HS-27A (cell line): ENCODE measurements at places on chromosomes 12 and 14.

DNA sequence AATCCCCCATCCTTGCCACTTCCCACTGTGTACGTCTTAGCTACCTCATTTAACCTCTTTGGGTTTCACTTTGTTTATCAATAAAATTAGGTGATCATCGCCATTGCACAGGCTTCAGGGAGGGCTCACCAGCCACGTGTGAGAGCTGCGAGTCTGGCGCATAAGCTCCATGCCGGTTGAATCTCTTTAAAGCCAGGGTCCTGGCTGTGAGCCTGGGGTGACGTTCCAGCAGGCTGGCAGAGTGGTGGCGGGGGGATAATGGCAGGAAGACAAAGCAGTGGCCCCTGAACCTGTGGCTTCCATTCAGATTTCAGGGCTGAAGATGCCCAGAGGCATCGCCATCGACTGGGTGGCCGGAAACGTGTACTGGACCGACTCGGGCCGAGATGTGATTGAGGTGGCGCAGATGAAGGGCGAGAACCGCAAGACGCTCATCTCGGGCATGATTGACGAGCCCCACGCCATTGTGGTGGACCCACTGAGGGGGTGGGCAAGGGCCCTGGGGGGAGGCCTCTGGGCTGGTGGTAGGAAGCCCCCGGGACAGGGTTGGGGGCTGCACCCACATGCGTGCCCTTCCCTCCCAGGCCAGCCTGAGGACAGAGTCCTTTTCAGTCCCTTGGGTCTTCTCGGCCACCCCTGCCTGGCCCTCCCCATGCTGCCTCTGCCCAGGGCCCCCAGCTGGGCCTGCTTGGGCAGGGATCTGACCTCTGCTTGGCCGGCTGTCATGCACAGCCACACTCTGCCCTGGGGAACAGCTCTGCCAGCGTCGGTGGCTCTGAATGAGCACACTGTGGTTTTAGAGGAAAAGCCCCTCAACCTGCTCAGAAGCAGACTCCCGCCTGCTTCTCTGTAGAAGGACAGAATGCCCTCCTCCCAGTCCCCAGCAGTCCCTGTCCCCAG, 8.6 kb upstream of the NXPH4 start:
- DNase-seq, result no peak

- no peak for DNase-seq
These were observed 37.8 kb upstream of the C12orf75 start for GRCh38 chr12:105292705-105293104.

DNA sequence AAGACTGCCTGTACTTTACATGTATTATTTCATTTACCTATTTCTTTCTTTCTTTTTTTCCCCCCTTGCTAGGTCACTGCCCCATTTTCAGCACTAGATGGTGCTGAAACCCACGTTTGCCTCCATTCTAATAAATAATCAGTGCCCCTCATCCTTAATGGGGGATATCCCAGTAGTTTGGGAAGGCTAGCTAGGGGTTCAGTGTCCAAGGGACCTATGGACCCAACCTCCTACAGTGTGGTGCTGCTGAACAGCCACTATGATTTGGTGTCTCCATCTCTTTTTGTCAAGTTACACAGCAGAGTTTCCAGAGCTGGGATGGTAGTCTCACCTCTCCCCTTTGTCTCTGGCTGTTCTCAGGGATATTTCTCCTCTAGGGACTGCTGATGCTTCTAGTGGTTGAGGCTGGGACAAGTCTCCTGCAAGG, 6.5 kb upstream of the HCFC2 start:
- no peak for DNase-seq

- DNase-seq, result no peak
These were observed 18.2 kb upstream of the POC1B start for GRCh38 chr12:89544022-89544421.

DNA sequence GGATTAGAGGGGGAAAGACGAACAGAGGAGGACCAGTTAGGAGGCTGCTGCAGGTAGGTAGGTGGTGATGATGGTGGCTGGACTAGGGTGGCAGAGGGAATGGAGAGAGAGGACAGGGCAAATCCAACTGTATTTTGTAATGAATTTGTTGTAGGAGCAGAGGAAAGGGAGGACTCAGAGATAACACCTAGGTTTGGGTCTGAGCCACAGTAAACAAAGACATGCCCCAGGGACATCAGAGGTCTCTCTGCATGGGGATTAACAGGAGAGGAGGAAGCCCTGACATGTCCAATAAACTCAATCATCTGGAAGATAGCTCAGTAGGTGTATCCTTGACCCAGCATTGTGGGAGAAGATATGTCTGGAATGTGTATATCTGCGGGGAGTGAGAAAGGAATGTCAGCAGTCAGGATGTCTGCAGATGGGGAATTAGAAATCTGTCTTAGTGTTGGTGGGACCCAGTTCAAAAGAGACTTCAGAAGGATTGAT, 4.7 kb upstream of the SLC48A1 start:
- no peak for DNase-seq

- DNase-seq, result no peak
These were observed 153.5 kb upstream of the HMGA2 start for GRCh38 chr12:65670775-65671174.

DNA sequence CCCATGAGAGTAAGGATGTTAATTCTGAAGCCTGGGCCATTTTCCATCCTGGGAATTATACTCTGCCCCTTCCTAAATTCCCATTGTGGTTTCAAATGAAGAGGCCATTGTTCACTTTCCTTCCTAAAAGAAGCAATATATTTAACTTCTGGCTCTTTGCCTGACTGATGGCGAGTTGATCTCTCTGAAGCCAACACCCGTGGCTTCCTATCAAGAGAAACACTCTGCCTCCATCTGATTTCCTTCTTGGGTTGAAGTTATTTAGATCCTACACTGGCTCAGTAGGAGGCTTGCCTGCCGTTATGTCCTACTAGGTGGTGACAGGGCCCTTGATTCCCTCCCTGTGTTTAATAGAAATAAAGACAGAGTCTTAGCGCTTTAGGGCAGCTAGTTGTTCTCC, 97.4 kb downstream of the PRKCH start:
- DNase-seq, result no peak

- no peak for DNase-seq
These were observed 193.3 kb downstream of the RAD51B start for GRCh38 chr14:68012871-68013270.

DNA sequence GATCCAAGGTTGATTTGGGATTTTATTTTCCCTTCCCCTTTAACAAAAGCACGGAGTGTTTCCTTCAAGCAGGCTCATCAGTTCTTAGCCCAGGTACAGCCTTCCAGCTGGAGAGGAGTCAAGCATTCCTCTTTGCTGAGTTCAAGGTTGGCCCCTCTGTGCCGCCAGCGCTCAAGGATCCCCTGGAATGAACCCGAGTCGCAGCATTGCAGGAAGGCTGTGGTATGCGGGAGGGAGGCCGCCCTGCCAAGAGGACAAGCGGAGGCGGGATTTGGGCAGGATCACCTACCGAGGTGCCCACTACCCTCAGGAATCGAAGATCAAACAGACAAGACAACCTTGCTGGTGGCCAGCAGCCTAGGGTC, 53.9 kb upstream of the NCOR2 start:
- no peak for DNase-seq

DNA sequence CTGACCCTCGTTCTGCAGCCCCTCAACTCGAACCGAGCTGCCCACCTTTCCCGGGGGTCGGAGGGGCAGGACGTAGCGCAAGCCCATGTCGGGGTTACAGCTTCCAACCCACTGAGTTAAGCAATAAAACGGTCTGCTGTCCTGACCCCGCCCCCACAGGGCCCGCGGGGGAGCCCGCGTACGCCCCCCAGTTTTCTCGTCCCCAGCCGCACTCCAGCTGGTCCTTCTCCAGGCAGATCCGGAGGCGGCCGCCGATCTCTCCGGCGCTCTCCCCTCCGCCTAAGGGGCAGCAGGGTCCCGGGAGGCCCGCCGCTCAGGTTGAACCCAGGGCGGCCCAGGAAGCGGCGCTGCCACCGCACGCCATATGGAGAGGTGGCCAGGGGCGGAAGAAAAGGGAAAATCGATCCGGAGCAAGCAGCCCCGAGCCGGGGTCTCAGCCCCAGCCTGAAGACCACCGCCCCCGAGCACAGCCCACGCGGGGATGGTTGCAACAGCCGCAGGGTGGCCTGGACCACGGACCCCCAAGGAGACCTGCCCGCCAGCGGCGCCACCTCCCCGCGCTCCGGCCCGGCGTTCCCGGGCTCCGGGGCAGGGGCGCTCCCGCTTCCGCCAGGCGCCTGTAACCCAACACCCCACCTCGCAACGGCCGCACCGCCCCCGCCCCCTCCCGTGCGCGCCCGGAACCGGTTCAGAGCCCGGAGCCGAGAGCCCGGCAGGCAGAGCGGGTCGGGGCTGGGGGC, 760 bp downstream of the ACTN1 start:
- DNase-seq, result no peak

- no peak for DNase-seq
These were observed 88.9 kb upstream of the BTG1 start for GRCh38 chr12:92234533-92234932.

GRCh38 chr14:50001999-50002925, 109.4 kb downstream of the ARF6 start:
- peak; percentile 70 for DNase-seq

DNA sequence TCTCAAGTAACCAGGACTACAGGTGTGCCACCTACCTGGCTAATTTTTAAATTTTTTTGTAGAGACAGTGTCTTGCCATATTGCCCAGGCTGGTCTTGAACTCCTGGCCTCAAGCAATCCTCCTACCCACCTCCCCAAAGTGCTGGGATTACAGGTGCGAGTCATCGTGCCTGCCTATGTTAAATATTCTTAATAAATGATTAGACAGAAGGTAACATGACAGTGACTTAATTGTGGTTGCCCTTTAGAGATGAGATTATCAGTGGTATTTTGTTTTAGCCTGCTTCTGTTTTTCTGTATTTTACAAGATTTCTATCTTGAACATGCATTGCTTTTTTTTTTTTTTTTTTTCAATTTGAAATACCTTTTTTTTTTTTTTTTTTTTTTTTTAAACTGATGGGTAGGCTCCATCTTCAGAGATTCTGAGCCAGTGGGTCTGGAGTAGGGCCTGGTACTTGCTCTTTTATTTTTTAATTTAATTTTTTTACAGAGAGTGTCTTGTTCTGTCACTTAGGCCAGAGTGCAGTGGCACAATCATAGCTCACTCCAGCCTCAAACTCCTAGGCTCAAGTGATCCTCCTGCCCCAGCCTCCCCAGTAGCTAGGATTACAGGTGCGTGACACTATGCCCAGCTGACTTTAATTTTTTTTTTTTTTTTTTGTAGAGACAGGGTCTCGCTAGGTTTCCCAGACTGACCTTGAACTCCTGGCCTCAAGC, 88.4 kb downstream of the BORCS5 start:
- DNase-seq, result no peak

DNA sequence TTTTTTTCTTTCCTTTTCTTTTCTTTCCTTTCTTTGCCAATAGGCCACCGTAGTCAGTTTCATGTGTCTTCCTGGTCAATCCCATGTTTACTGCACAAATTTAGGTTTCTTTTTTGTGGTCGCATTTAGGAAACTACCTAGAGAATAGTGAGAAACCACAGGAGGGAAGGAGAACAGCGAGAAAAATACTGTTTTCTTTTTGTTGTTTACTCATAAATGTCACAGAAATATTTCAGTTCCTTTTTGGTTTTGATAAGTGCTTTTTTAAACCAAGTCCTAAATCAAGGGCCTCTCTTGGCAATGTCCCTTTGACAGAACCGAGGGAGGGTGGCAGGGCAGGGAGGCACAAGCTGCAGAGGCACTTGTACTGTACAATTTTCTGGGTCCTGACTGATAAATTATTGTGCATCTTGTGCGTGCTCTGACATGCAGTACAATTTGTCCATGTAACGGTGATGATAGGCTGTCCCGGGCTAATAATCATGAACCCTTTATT, 326.1 kb downstream of the CACNA1C start:
- DNase-seq, result no peak

DNA sequence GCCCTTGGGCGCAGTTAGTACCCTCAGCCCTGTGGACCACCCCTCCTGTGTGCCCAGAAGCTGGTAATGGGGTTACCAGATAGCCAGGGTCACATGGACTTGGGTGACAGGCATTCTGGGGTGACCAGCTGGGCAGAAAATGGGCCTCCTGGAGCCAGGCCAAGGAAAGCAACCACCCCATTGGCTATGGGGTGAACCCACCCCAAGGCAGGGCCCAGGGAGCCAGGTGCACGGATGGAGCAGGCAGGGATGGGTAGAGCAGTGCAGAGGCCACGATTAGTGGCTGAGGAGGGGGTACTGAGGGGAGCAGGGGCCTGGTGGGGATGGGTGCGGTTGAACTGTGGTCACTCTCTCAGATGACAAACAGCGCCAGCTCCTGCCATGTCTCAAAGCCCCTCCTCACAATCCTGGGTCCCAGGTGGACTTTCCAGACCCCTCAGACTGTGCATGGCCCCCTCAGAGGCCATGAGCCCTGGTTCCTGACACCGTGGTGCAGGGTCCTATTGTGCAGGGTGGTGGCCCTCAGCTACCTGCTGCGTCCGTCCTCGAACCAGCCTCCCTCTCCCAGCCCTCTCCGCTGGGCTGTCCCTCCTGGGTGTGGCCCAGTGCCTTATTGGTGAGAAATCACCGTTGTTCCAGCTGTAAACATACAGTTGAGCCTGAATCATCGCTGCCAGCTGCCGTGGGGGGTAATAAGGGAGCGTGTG, 23.4 kb upstream of the BEGAIN start:
- no peak for DNase-seq

DNA sequence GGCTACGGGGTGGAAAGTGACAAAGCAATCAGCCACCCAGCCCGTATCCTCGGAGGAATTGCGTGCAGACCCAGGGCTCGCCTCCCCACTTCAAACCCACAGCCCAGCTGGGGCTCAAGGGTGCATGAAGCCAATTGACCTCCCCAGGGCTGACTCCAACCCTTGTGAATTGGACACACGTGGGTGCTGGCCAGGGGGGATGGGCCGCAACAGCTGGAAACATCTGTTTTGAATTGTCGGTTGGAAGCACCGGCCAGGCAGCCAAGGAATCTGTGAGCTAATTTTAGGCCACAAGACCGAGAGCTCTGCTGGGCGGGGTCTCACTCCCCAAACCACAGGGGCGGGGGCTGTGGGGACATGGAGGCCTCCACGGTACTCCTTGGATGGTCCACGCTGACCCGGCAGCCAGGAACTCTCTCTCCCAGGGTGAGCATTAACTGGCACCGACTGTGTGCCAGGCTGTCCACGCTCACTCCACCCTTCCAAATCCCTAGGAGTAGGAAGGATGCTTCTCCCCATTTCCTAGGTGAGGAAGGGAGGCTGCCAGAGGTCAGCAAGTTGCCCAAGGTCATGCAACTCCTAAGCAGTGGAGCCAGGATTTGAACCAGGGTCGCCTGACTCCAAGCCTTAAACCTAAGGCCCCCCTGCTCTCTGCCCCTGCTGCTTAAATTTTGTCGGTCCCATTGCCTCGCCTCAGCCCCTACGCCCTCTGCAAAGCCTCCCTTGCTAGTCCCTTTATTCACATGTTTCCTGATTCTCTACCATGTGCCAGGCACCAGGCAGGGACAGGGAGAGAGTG, 11.9 kb upstream of the TMEM119 start:
- DNase-seq, result no peak

- no peak for DNase-seq
These were observed 521 bp upstream of the PAPLN start for GRCh38 chr14:73236752-73237218.

DNA sequence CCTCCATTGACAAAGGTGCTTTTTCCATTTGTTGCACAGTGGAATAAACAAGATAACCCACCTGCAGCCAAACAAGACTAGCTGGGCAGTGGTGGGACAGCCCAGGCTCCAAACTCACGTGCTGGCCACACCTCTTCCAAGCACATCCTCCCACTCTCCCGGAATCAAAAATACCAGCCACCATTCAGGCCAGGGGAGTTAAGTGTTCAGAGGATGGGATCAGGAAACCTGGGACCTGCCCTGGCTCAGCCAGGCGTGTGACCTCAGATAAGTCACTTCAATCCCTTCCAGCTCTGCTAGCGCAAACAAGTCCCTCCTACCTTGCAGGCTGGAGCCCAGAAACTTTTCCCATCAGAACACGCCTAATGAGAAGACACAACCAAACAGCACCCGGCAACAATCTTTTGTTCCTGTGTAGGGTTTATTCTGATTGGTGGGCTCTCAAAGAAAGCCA, 43.3 kb downstream of the ACTN1 start:
- no peak for DNase-seq
